ENCODE measurements at places on chromosomes 5 and 9. TPM values are rescaled to one million over a fixed set of nuclear protein-coding genes. Genes with fewer than 3 reads are reported as not detected.

Gene INSL4
- total RNA-seq = 0.20 TPM

Gene WDR31
- 0.74 TPM for total RNA-seq

Gene ADAM19
- total RNA-seq = 11.2 TPM

Gene CD74
- 12.7 TPM for total RNA-seq

Gene MYMK
- not detected for total RNA-seq

Gene DAB2
- 3.4 TPM for total RNA-seq

Gene ZDHHC21
- 6.1 TPM for total RNA-seq

Gene STKLD1
- not detected for total RNA-seq

Gene LCN1
- total RNA-seq = not detected

Gene SV2C
- total RNA-seq = 0.05 TPM

Data from HT-29 (cell line).